ENCODE measurements at places on chromosomes 16 and 17. TPM values are rescaled to one million over a fixed set of nuclear protein-coding genes. Genes with fewer than 3 reads are reported as not detected.
A peak's percentile ranks its signal among the peaks of the same experiment; 100 is the strongest.

The KRTAP1-5 gene
- total RNA-seq: not detected

The KCNG4 gene
- total RNA-seq: not detected

The SRCIN1 gene
- total RNA-seq: 5.2 TPM

The FBXO39 gene
- not detected for total RNA-seq

The GPS2 gene
- total RNA-seq: 51.1 TPM

The PLD6 gene
- 0.74 TPM for total RNA-seq

The GGT6 gene
- 9.6 TPM for total RNA-seq

The PRR35 gene
- total RNA-seq: not detected

The MPP3 gene
- total RNA-seq: 30.2 TPM

The TBC1D3B gene
- 3.4 TPM for total RNA-seq

DNA sequence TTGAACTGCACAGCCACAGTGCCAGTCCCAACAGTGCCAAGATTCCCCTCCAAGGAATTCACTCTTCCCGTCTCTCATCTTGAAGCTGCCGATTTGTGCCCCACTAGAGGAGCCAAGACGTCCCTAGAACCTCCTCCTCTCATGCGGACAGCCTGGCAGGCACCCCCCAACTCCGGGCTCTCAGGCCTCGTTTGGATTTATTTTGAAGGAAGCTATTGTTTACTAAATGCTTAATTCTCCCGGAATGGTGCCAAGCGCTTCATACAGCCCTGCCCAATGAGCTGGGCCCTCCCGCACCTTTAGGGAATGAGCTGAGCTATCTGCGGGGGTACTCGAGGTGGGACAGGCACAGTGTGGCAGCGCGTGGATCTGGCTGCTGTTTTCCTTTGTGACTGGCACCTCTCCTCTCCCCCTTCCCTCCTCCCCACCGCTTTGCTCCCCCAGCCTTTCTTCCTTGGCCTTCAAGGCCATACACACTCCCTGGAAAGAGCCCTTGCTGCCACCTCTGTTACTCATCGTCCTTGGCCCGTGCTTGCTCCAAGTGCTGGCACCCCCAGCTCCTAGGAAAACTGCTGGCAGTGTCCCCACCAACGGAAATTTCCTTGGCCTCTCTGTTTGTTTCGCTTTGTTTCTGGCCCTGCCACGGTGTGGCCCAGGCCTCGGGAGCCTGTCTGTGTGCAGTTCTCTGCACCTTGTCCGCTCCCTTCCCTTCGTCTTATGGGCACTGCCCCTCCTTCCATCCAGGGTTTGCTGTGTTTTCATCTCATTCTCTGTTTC lies 49.9 kb upstream of the CDR2 start:
- DNase-seq: no peak
- peak overlapping the region; percentile 21 for H3K4me3 ChIP-seq
- H3K36me3 ChIP-seq: no peaks in the 10 kb centered on the region
- no peaks in the 10 kb centered on the region for H3K27me3 ChIP-seq
- peak overlapping the region; percentile 91 for H3K27ac ChIP-seq

GRCh38 chr17:48457080-48457836 lies 27.2 kb upstream of the SKAP1 start:
- H3K4me1 ChIP-seq: no peaks in the 10 kb centered on the region
- no peaks in the 10 kb centered on the region for H3K27me3 ChIP-seq

- H3K27ac ChIP-seq: no peak overlapping the region
- DNase-seq: no peak
- peaks cover 24% of the 10 kb centered on the region for H3K4me1 ChIP-seq
- H3K36me3 ChIP-seq: no peaks in the 10 kb centered on the region
- H3K27me3 ChIP-seq: no peaks in the 10 kb centered on the region
Observed at GRCh38 chr16:68640972-68641371, 4.1 kb upstream of the CDH3 start.

DNA sequence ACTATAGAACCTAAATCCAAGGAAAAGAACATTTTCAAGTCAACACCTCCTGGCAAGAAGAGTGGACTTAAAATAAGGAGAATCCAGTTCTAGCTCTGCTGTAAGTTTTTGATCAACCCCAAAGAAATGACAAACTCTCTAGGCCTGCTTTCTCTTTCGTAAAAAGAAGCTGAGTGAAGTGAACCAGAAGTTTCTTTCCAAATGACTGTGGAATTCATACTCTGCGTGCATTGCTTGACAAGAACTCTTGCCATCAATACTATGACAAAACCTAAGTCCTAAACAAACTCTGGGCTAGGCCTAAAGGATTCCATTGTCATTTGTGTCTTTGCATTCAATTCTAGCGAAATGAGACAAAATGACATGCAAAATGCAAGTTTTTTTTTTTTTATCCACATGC lies 187.5 kb upstream of the SOX9 start:
- H3K4me3 ChIP-seq: no peak overlapping the region
- H3K27me3 ChIP-seq: no peaks in the 10 kb centered on the region
- no peaks in the 10 kb centered on the region for H3K4me1 ChIP-seq
- no peak overlapping the region for H3K27ac ChIP-seq
- no peaks in the 10 kb centered on the region for H3K36me3 ChIP-seq

GRCh38 chr17:57832314-57833178 lies 17.3 kb downstream of the MRPS23 start:
- H3K27ac ChIP-seq: peak overlapping the region; percentile 35
- no peaks in the 10 kb centered on the region for H3K27me3 ChIP-seq
- H3K36me3 ChIP-seq: no peaks in the 10 kb centered on the region
- H3K4me1 ChIP-seq: peaks cover 16% of the 10 kb centered on the region

DNA sequence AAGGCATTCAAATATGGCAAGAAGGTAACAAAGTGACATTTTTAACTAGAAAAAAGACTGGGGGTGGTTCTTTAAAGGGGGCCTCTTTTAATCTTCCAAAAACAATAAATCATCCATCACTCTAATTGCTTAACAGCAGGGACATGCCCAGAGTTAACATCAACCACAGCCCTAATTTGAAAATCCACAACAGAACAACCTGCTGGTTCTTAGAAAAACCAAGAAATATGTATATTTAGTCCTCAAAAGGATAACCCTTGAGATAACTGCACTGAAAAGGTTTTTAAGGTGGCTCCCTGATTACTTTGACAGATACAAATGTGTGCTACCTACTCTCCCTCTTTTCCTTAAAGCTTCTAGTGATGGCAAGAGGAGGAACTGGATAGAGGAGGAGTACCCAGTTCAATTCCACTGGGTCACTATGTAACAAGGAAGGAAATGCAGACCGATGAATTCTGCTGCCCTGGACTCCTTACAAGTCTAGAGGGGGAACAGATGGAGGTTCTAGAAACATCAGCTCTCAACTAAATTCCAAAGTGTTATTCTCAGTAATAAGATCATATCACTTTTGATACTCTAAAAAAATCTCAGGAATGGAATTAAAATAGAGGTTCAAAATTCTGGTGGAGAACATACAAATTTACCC lies 54.3 kb downstream of the N4BP1 start:
- DNase-seq: no peak
- peaks cover 18% of the 10 kb centered on the region for H3K36me3 ChIP-seq
- H3K4me1 ChIP-seq: peaks cover 58% of the 10 kb centered on the region
- no peaks in the 10 kb centered on the region for H3K27me3 ChIP-seq
- no peak overlapping the region for H3K4me3 ChIP-seq

- no peak within 1 kb of the TSS for H3K27ac ChIP-seq
- H3K4me1 ChIP-seq: peaks cover 25% of the 10 kb centered on the region
- DNase-seq: no peak
Observed at GRCh38 chr16:3577302-3577752, at the start of gene NLRC3. Gene NLRC3 (minus strand): TSS chr16:3577403. CDS start chr16:3565036, 12,367 bp downstream.

- H3K4me3 ChIP-seq: no peak overlapping the region
- peaks cover 19% of the 10 kb centered on the region for H3K36me3 ChIP-seq
- H3K4me1 ChIP-seq: no peaks in the 10 kb centered on the region
- DNase-seq: no peak
- no peak overlapping the region for H3K27ac ChIP-seq
Observed at GRCh38 chr17:32223703-32224102, 41.9 kb upstream of the RHBDL3 start.

DNA sequence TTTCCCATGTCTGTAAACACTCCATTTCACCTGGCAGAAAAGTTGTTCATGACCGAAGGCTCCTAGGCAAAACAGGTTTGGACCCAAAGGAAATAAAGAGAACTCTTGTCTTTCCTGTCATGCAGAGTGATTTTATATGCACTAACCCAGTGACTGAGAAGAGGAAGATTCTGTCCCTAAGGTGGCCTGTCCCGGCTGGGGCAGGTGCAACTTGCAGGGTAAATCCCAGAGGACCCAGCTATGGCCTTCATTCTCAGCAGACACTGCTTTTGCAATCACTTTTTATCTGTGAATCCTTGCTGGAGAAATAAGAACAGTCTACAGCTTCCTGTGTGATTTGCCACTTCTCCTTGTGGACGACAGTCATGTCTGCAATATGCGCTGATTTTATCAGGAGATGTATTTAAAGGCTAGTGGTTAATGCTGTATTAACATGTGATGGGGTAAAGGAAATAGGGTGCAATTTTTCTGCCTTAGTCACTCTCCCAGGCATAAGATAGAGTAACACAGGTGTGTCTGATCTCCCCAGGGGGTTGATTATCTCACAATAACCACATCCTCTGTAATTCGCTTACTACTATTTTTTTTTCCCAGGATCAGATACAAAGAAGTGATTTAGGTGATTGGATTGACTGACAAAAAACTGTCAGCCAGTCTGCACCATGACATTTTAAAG lies 696.8 kb upstream of the SOX9 start:
- no peak overlapping the region for H3K4me3 ChIP-seq
- no peak for DNase-seq
- H3K27ac ChIP-seq: no peak overlapping the region
- H3K36me3 ChIP-seq: no peaks in the 10 kb centered on the region

DNA sequence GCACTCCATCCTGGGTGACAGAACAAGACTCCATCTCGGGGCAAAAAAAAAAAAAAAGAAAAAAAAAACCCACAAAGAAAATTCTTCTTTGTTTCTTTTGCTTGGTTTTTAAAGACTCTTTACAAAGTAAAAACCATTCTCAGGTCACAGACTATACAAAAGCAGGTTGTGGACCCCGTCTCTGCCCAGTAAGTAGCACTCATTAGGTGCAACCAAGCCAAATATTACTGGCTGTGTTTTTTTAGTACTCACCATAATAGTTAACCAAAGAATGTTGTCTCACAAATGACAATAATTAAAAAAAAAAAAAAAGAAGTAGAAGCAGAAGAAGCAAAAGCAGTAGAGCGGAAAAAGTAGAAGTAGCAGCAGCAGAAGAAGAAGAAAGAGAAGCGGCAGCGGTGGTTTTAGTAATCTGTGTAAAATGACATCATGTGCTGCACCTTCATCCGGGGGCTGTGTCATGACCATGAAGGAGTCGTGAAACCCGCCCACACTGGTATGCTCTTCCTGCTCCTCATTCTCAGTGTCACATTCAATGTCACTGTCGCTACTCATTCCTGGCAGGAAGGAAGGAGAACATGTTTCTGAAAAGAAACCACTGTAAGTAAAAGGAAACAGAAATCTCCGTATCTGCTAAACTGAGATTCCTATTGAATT lies 105.4 kb downstream of the TRIM37 start:
- H3K27me3 ChIP-seq: no peaks in the 10 kb centered on the region
- no peak overlapping the region for H3K27ac ChIP-seq
- peaks cover 30% of the 10 kb centered on the region for H3K36me3 ChIP-seq
- H3K4me3 ChIP-seq: no peak overlapping the region

DNA sequence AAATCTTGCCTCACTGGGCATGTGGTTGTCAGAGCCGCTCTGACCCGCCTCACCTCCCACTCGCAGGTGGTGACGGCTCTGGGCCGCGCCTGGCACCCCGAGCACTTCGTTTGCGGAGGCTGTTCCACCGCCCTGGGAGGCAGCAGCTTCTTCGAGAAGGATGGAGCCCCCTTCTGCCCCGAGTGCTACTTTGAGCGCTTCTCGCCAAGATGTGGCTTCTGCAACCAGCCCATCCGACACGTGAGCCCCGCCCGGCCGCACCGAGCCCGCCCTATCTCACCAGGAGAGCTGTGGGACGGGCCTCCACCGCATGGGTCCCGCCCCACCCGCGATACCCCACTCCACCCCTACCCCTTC lies 4.0 kb downstream of the TGFB1I1 start:
- H3K36me3 ChIP-seq: peaks cover 46% of the 10 kb centered on the region
- peaks cover 38% of the 10 kb centered on the region for H3K4me1 ChIP-seq
- no peak overlapping the region for H3K27ac ChIP-seq
- no peak for DNase-seq
- H3K27me3 ChIP-seq: no peaks in the 10 kb centered on the region
- H3K4me3 ChIP-seq: no peak overlapping the region

GRCh38 chr17:7572338-7572587 lies 7.2 kb upstream of the CD68 start:
- H3K4me3 ChIP-seq: peak overlapping the region; percentile 97
- peak overlapping the region; percentile 70 for H3K27ac ChIP-seq
- peaks cover 3% of the 10 kb centered on the region for H3K36me3 ChIP-seq
- no peaks in the 10 kb centered on the region for H3K27me3 ChIP-seq
- H3K4me1 ChIP-seq: peaks cover 32% of the 10 kb centered on the region

GRCh38 chr17:61139219-61139618 lies 260.4 kb upstream of the TBX2 start:
- H3K27me3 ChIP-seq: no peaks in the 10 kb centered on the region
- H3K27ac ChIP-seq: no peak overlapping the region
- peaks cover 11% of the 10 kb centered on the region for H3K4me1 ChIP-seq
- no peak for DNase-seq
- H3K4me3 ChIP-seq: no peak overlapping the region

GRCh38 chr16:4747906-4748681 lies 13.8 kb downstream of the DNAAF8 start:
- H3K4me3 ChIP-seq: no peak overlapping the region
- H3K36me3 ChIP-seq: peaks cover 35% of the 10 kb centered on the region

GRCh38 chr17:74282587-74283370 lies 8.7 kb downstream of the DNAI2 start:
- H3K4me3 ChIP-seq: no peak overlapping the region
- H3K36me3 ChIP-seq: no peaks in the 10 kb centered on the region
- H3K4me1 ChIP-seq: no peaks in the 10 kb centered on the region

DNA sequence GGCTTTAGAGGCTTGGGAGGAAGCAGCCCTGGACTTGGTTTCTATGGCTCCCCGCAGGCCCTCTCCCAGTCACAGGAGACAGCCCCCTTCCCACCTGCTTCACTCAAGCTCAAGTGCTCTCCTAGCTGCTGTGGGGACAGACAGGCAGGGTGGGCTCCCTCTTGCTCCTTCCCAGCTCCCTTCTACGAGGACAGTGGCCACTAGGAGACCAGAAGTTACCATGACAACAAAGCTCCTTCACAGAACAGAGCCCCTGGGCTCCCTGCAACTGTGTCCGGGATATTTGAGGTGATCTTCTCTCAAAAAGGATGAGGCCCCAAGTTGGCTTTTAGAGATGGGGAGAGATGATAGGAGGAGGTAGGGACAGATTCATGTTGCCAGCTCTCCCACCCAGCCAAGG lies 116.3 kb downstream of the AMFR start:
- H3K4me3 ChIP-seq: no peak overlapping the region
- DNase-seq: no peak
- H3K27ac ChIP-seq: no peak overlapping the region
- no peaks in the 10 kb centered on the region for H3K4me1 ChIP-seq

DNA sequence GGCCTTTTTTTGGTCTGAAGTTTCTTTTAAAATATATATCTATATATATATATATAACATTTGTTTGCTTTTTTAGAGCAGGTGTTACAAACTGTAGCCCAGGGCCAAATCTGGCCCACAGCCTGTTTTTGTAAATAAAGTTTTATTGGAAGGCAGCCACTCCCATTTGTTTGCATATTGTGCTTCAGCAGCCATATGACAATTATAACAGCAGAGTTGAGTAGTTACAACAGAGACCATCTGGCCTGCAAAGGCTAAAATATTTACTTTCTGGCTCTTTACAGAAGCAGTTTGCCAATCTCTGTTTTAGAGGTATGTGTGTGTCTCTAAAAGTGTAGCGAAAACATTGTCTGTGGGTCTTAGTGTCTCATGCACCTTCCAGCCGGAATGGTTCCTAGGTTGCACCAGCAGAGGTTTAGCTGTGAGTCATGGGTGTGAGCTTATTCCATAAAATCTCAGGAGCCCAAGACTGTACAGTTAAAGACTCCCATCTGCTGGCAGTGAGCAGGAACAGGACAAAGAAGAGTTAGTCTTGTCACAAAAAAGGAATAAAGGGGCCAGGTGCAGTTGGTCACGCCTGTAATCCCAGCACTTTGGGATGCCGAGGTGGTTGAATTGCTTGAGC lies 23.8 kb downstream of the LCMT1 start:
- DNase-seq: no peak
- peaks cover 1% of the 10 kb centered on the region for H3K4me1 ChIP-seq
- H3K4me3 ChIP-seq: no peak overlapping the region
- H3K27ac ChIP-seq: no peak overlapping the region

Measured in vagina (tissue), 2 donors.